Suppressor macrophage (primary cell): ENCODE measurements at places on chromosomes 6 and 20.
A peak's percentile ranks its signal among the peaks of the same experiment; 100 is the strongest.

DNA sequence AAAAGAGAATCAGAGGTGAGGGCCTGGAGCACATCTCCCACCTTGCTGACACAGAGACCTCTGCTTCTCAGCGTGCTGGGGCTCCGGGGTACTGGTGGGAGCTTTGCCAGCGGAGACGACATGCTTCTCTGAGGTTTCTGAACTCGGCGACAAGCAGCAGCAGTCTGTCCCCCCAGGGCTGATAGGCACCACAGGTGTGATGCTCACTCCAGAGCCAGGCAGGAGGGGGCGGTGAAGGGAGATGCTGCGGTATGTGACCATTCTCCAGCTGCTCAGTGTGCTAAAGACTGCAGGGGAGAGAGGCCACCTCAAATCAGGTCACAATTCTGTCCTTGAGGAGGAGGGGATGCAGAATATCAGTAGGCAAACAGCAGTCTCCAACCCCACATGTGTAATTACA, 219.9 kb downstream of the ALDH8A1 start:
- no peak for DNase-seq

GRCh38 chr20:36573798-36574365, 485 bp downstream of the TGIF2 start:
- peak; percentile 81 for DNase-seq

DNA sequence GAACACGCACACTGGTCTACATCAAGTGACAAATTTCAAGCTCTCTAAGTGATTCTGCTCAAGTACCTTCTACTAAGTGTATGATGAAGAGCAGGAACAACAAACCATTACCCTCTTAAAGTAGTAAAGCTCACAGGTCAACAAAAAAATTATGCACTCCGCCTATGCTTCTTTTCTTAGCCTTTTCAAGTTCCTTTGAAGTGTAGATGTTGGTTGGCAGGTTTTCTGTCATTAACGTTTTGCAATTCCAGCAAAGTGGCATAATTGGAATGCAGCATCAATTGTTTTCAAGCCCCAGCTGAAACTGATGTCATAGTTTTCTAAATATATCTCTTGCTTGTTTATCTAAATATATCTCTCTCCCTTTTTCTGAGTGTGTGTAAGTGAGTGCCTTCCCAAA, 396.9 kb upstream of the EYS start:
- no peak for DNase-seq

DNA sequence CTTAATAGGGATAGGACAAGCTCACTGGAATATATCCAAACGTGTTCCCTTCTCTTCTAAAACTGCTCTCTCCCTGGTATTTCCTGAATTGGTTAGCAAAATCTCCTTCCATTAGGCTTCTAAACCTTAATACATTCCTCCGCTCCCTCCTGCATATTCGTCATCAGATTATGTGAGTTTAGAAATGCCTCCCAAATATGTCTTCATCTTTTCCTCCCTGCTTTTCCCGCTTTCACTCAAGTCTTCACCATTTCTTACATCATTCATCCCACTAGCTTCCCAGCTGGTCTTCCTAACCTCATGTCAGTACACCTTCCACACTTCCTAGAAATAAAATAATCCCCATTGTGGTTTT, 26.9 kb downstream of the SLC22A16 start:
- DNase-seq = no peak

GRCh38 chr20:64222291-64222735, 33.2 kb upstream of the PCMTD2 start:
- DNase-seq = no peak

DNA sequence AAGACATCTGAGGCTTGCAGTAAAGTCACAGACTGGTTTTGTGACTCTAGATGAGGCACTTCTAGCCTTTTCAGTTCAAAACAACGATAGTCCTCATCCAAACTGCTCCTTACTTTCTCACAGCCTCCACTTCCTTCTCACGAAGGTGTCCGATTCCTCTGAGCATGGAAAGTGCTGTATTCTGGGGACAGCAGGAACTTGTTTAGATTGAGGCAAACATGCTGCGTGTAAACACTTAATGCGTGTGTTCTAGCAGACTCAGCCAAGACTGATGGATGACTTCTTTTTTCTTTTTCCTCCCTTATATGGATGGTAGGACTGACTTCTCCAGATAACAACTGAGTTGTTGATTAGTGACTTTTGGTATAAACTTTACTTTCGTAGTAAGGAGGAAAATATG, 80.2 kb upstream of the PRDM1 start:
- no peak for DNase-seq

GRCh38 chr20:63176034-63176426, 39.9 kb downstream of the YTHDF1 start:
- DNase-seq = peak; percentile 32

GRCh38 chr20:38585404-38586180, 4.6 kb downstream of the ADIG start:
- no peak for DNase-seq

DNA sequence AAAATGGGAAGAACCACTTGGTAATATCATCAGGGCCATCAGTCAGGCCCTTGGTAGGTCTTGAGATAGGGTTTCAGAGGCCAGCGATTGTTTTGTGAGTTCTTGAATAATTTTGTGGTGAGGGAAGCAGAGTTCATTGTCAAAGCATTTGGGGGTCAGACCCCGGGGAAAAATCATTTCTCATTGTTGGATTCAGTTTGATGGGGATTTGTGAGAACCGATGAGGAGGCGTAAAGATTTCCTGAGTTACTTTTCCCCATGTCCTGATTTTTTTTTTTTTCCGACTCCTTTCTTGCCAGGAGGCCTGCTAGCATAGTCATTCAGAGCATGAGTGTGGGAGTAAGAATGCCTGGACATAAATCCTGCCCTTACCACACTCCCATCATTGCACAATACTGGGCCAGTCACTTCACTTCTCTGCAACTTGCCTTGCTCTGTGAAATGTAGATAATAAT, 60.3 kb downstream of the TSHZ2 start:
- DNase-seq = no peak

DNA sequence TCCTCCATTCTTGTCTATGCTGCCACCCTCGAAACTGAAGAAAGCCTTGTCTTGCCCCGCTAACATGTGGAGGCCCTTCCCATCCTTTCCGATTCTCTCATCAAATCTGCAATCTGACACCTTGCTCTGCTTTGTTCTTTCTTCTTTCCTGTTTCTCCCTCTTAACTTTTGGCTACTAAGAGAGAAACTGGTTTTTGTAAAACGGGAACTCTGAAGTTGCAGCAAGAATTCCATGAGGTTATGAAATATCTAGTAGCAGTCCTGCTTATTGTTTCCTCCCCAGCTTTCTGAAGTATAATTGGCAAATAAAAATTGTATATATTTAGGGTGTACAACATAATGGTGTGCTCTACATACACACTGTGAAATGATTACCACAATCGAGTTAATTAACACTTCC, 80.2 kb downstream of the MAP7 start:
- peak; percentile 40 for DNase-seq

GRCh38 chr20:56957737-56958553, 308.5 kb downstream of the BMP7 start:
- DNase-seq = no peak

GRCh38 chr6:74785236-74785635, 420.6 kb downstream of the COL12A1 start:
- no peak for DNase-seq

GRCh38 chr20:19265646-19266374, 53.4 kb downstream of the SLC24A3 start:
- no peak for DNase-seq
